Left renal cortex interstitium (tissue), 4 donors: ENCODE measurements at places on chromosomes 11 and 22. TPM values are rescaled to one million over a fixed set of nuclear protein-coding genes. Genes with fewer than 3 reads are reported as not detected.

GRCh38 chr11:108135845-108136544, 14.6 kb downstream of the ACAT1 start:
- no peak for DNase-seq

DNA sequence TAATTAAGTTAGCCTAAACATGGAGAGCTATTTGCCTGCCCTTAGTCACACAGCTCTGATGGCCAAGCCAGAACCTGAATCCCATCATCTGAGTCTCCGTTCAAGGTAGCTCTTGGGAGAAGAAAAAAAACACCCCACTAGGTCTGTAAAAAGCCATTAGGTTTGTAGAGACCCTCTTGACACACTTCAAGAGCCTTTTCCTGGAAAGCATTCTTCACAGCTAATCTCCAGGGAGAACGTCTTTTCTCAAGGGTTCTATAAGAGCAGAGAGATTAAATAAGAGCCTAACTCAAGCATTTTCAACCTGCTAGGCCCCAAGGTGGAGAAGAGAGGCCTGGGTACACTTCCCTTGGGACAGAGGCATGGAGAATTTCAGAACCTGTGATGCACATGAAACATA, 61.6 kb upstream of the NAV2 start:
- DNase-seq: no peak

- DNase-seq: no peak
Observed at GRCh38 chr11:34128824-34129223, 23.4 kb downstream of the NAT10 start.

DNA sequence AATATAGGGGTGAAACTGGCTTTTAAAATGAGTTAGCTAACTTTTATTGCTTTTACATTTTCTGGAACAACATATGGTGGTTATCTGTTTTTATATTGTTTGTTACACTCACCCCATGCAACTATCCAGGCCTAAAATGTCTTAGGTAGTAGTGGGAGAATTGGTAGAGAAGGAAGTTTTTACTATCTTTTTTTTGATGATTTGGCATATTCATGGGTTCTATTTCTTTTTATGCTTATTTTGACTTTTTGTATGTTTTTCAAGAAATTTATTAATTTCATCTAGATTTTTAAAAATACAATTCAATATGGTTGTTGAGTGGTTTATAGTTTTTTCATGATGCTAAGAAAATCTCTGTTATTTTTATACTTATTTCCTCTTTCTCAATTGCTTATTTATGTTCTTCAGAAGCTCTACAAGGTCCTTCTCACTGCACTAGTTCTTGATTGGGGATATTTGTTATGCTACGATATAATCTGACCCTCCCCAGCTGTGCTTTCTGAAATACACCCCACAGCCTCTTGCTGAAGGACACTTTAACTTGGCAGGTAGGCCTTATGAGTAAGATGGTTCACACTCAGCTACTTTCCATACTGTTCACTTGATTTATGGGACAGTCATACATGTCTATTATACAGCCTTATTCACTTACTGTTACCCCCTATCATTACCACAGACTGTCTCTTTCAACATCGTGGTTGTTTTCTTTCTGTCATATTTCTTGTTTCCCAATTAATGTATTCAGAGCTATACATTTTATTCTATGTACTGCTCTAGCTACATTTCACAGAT, 431.2 kb downstream of the METTL15 start:
- no peak for DNase-seq

DNA sequence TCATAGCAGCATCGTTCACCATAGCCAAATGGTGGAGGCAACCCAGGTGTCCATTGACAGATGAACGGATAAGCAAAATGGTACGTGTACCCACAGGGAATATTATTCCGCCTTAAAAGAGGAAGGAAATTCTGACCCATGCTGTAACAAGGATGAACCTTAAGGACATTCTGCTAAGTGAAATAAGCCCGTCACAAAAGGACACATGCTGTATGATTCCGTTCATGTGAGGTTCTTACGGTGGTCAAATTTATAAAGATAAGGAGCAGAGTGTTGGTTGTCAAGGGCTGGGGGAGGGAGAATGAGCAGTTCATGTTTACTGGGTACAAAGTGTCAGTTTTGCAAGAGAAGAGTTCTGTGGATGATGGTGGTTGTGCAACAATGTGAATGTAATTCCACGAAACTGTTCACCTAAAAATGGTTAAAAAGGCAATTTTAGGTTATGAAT, 26.3 kb downstream of the APOL1 start:
- no peak for DNase-seq

DNA sequence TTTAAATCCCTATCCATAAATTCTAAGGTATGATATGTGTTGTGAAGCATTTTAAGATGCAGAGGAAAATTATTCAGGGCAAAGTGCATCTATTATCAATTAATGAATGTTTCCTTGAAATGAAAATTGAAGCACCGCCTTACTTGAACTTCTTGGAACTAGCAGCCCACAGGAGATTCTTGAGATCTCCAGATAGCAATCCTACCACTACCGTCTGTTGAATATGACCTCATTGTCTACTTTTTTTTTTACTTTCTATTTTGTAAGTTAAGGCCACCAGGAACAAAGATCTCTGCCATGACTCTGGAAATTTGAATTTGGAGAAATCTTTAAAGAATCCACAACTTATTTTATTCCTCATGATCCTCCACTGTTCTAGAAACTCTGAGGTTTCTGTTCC, 808.7 kb downstream of the KCNA4 start:
- DNase-seq: no peak

GRCh38 chr11:11045156-11045930, 187.5 kb upstream of the ZBED5 start:
- DNase-seq: no peak

- no peak for DNase-seq
Observed at GRCh38 chr11:75677275-75677674, 8.4 kb upstream of the MAP6 start.

DNA sequence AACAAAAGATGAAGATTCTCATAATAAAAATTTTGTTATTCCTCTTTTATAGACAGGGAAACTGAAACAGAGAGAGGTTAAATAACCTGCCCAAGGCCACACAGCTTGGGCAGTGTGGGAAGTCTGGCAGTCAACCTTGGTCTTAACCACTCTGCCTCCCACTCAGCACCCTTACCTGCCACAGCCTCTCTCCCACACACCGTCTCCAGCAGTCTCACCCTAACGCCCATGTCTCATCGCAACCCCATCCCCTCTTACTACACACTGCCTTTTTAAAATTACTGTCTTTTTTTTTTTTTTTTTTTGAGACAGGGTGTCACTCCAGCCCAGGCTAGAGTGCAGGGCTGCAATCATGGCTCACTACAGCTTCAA, 25.0 kb downstream of the ARRB1 start:
- no peak for DNase-seq

- no peak for DNase-seq
Observed at GRCh38 chr22:45226503-45227186, 14.0 kb downstream of the KIAA0930 start.

DNA sequence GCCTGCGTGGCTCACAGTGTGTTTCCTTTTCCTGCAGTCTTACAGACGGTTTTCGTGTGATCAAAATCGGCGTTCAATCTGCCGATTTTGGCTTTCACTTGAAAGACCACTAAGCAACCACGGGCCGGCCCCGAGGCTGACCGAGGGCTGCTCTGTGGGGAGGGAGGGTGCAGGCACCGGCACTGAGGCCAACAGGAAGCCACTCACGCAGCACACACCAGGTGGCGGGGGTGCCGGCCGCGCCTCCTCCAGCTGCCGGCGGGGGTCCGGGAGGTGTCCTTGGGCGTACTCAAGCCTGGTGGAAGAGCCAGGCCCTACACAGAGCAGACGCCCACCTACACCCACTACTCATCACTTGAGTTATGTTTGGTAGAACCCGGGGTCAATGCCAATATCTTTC, 14.3 kb downstream of the TOLLIP start:
- DNase-seq: no peak

DNA sequence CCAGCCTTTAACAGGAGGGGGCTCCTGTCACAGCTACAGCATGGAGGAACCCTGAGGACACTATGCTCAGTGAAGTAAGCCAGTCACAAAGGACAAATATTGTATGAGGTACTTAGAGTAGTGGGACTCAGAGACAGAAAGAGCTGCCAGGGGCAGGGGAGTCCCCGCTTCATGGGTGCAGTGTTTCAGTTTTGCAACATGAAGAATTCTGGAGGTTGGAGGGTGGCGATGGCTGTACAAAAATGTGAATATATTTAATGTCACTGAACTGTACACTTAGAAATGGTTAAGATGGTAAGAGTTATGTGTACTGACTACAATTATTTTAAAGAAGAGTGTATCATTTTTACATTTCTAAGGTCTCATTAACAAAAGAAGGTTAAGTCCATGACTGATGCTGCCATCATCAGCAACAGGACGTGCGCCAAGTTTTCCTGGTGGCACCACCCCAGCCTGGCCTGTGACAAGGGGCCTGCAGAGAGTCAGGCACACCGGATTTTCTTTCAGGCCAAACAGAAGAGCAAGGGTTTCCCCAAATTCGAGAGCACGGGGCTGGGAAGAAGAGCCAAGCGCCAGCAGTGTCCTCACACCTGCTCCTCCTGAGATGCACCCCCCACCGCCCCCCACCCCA, 22.1 kb downstream of the YPEL1 start:
- DNase-seq: no peak

DNA sequence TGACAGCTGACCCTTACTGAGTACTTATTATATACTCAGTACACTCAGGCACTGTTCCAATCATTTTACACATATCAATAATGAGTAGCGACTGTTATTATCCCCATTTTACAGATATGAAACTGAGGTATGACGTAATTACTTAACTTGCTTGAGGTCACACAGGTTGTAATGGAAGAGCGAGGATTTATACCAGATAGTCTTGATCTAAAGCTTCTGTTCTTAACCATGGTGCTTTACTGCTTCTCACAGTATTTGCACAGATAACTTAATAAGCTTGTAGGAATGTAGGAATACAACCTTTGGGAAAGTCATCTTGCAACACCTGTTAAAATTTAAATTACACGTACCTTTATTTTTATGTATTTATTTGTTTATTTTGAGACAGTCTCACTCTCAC, 31.7 kb upstream of the TMEM135 start:
- no peak for DNase-seq

DNA sequence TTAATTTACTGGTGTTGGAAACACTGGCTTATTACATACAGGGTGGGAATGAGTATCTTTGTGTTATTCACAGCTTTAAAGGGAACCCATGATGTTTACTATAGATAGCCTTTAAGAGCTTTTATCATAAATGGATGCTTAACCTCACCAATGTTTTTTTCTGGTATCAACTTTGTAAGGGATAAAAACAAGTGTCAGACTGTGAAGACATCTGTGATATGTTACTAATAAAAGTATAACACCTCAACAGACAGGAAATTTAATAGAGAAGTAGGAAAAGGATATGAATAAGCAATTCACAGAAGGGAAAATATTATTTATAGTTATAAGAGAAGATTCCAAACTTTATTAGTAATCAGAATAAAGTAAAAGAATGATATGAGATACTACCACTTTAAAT, 46.3 kb downstream of the ACAT1 start:
- no peak for DNase-seq

DNA sequence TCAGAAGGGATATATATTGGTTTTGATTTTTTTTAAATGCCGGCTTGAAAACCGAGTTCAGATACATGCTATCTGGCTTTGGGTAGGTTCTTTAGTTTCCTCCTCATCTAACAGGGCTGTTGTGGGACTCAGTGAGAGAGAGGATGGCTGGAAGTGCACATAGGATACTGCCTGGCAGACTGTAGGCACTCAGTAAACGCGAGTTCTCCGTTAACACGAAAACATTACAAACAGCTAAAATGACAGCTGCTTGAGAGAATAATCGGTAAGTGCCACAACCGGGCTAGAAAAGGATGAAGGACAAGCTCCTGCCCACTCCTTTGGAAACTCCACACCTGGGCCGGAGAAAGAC, 369 bp downstream of the XRRA1 start:
- DNase-seq: no peak

- no peak for DNase-seq
Observed at GRCh38 chr11:133197425-133197824, 334.9 kb downstream of the OPCML start.

- DNase-seq: no peak
Observed at GRCh38 chr22:39117585-39118191, 20.6 kb downstream of the APOBEC3H start.

GRCh38 chr11:36061471-36061870, 117.6 kb downstream of the LDLRAD3 start:
- DNase-seq: no peak

- no peak for DNase-seq
Observed at GRCh38 chr11:70601861-70602538, 203.7 kb downstream of the CTTN start.

DNA sequence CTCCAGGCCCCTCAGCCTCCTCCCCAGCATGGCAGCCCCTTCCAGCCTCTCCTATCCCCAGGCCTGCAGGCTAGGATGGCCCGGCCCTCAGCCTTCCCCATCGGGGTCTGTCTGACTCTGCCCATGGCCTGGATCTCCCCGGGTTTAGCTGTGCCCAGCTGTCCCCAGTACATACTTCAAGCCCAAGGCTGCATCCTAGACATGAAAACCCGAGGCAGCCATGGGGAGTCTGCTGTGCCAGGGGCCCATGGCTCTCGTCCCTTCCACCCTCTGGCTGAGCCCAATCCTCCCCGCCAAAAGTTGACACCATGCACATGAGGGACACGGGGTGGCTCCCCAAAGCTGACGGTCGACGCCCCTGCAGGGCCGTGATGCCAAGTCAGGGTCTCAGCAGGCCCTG, 22.2 kb upstream of the FADD start:
- DNase-seq: no peak

DNA sequence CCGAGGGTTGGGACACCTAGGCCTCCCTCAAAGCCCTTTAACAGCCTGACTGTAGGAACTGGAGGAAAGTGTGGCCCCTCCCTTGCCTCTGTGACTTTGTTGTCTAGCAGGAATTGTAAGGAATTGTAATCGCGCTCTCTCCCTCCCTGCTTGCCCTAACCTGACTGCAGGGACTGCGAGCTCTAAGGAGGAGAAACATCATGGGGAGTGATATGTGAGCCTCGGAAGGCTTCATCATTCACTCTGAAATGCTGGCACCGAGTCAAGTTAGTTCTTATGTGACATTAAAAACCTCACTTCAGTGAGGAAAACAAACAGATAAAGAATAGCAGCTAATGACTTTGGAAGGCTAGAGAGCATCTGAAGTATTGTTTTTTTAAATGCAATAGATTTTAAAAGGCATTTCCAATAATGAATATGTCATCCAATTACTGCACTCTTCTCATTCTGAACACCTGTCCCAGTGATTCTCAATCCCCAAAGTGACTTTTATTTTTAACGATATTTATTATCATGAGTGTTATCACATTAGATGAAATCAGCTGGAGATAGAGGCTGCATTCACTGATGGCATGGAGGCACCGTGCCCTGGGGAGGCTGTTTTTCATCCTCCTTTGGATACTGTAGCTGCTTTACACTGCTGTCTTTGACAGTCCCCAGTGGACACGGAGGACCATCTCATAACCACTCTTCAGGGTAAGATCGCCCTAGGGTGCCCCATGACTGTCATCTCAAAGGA, 58.5 kb upstream of the NTM start:
- no peak for DNase-seq

The HORMAD2 gene
- 0.08 TPM for polyA plus RNA-seq

The GP1BB gene
- 6.5 TPM for polyA plus RNA-seq

The BANF1 gene
- 261 TPM for polyA plus RNA-seq

The OR6T1 gene
- polyA plus RNA-seq: not detected

The ARHGAP1 gene
- 58.0 TPM for polyA plus RNA-seq

The C1QTNF4 gene
- 13.5 TPM for polyA plus RNA-seq

The TOLLIP gene
- polyA plus RNA-seq: 33.0 TPM
